ENCODE measurements at places on chromosomes 3 and 15.

DNA sequence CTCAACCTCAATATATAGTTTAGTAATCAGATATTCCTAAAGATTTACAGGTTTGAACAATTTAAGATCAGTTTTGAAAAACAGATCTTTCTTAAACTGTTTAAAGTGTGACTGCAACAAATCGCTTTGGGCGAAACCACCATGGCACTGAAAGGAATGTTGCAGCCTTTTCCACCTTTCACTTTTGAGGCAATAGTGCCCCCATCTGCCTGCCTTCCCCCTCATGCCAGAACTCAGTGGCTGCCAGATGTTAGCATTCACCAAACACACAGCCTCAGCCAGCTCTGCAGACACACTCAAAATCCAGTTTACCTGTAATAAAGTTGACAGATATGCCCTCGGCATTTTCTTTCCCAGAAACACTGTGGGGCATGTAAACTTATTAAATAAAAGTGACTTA is 3.3 kb downstream of the LYSMD4 start:
- no peak for DNase-seq

DNA sequence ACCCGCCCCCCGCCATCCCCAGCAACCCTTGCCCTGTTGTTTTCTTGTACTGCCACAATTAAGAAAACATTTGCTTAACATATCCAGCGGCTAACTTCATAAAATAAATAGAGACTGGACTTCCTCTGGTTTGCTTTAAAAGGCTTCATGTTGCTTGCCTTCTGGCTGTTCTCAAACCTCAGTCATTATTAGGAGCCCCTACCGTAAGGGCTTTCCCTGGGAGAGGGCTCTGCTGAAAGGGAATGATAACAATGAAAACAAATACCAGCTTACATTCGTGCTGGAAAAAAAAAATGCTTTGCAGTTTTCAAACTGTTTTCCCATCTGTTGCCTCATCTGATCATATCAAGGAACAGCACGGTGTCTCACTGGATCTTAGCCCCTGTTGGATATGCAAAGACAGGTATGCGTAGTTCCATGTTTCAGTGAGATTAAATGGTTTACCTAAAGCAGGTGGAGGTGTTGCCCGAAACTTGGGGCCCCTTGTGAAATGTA is 77.2 kb upstream of the VGLL4 start:
- no peak for DNase-seq

DNA sequence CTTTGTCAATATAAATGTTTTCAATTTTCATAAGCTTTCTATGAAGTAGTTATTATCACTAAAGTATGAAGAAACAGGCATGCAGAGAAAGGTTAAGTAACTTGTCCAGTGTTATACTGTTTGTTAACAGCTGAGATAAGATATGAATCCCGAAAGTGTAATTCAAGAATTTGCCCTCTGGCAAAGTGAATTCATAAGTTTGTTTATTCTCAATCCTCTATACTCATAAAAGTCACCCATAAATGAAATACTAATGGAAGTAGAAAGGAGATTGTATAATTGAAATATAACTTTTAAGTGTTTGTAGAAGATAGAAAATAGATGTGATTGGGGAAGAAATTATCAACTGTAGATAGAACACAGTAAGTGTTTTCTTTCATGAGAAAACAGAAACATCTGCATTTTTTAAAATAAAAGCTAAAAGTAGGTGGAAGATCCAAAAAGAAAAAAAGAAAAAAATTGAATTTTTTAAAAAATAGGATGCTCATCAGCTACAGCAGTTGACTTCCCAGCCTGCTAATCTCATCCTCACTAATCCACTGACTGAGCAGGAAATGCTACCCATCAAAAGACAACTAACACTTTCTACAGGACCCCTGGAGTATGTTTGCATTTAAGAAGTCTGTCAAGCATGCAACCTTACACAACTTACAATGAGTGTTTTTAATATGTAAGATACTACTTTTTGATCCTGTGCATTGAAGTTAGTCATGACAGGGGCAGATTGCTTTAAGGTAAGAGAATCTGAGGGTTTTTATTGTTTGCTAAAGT is 878.1 kb downstream of the SI start:
- DNase-seq: no peak

GRCh38 chr3:120428924-120429323 is 21.9 kb downstream of the FSTL1 start:
- no peak for DNase-seq

DNA sequence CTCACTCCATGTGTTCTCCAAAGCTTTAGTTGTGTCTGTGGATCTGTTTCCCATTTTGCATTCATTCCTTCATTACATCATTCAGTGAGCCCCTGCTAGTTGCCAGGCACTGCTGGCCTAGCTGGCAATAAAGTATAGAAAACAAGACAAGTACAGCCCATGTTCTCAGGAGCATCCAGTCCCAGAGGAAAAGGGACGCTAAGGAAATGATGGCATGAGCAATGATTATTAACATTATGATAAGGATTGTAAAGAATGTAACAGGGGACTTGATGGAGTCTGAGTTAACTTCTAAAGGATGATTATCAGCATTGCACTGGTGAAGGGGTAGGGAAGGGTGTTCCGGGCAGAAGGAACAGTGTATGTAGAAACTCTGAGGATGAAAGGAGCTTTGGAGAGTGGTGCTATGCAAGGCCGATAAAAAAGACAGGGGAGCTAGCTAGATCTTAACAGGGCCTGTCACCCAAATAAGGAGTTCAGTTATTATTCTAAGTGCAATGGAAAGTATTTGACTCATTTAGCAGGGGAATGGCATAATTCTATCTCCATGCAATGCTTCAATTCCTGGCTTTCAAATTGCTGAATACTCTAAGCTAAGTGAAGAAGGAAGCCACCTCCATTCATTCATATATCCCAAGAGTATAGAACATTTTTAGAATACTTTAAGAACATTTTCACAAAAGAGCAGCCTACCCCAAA is 258.2 kb upstream of the STT3B start:
- no peak for DNase-seq

DNA sequence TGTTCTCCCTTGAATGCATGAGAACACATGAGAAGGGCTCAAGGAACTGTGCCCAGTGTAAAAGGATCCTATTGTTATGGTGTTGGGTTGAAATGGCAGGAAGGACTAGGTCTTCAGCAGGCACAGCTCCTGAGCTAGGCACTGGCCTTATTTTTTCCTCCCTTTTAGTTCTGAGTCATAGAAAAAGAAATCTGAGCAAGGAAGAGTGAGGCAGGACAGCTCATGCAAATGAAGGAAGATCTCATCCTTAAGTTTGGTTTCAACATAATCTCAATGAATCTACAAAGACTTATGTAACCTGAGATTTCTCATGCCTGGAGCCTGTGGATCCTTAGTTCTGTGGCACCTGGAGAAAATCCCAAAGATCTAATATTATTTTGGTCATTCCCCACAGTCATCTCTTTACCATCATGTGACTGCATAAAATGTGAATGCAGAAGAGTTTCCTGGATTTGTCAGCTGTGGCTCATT is 188.6 kb upstream of the TBL1XR1 start:
- no peak for DNase-seq

GRCh38 chr15:73866881-73867410 is 6.4 kb upstream of the TBC1D21 start:
- no peak for DNase-seq

DNA sequence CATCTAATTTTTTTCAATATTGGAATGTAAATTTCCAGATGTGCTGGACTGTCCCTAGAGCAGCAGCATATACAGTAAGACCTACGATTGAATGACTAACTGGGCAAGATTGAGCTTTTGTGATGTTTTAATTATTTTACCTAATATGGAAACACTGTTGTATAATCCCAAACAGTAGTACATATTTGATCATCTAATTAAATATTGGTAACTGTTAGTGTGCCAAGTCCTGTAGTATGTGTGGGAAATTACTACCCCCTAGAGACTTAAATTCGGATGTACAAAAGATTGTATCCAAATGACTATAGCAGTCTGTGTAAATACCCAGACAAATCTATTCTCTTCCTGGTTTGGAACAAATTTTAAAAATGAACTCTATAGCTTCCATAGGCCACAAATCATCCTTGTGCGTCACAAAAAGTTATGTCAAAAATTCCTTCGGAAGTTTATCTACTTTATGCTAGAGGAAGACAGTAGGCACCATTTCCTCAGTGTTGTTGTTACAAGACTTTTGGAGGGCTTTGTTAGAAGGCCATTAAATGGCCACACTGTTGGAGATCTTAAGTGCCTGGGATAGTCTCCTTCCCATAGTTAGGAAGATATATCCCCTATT is 41.6 kb downstream of the NKIRAS1 start:
- no peak for DNase-seq

GRCh38 chr15:90106522-90107117 is 4.4 kb upstream of the IDH2 start:
- peak; percentile 8 for DNase-seq

GRCh38 chr3:4856986-4857385 is 122.3 kb upstream of the BHLHE40 start:
- DNase-seq: no peak
